Stimulated activated CD4-positive, alpha-beta T cell treated with anti-CD3 and anti-CD28 coated beads, Interleukin-1b, Interleukin-23, amount 100 ng/mL, for 48 hours (primary cell): ENCODE measurements at places on chromosomes 16 and 17.

DNA sequence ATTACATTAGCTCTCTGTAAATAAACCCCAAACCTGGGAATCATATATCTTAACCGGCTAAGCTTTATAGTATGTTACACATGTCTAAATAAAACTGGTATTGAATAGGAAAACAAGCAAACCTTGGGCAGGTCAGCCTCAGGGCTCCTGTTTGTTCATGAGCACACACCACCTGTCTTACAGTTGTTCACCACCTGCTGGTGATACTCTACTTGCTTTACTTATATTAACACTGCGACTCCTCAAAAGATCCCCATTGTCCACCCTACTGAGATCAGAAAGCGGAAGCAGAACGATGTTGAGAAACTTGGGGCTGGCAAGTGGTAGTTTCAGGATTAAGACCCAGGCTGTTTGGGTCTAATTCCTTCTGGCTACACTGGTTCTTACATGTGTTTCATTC, 16.4 kb downstream of the CDH13 start:
- DNase-seq = no peak

DNA sequence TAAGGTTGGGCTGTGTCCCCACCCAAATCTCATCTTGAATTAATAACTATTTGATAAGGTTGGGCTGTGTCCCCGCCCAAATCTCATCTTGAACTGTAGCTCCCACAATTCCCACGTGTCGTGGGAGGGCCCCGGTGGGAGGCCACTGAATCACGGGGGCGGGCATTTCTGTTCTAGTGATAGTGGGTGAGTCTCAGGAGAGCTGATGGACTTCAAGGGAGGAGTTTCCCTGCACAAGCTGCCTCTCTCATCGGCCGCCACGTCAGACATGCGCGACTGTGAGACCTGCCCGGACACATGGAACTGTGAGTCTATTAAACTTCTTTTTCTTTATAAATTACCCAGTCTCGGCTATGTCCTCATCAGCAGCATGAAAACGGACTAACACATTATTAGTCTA, 44.9 kb upstream of the METRNL start:
- DNase-seq = no peak

DNA sequence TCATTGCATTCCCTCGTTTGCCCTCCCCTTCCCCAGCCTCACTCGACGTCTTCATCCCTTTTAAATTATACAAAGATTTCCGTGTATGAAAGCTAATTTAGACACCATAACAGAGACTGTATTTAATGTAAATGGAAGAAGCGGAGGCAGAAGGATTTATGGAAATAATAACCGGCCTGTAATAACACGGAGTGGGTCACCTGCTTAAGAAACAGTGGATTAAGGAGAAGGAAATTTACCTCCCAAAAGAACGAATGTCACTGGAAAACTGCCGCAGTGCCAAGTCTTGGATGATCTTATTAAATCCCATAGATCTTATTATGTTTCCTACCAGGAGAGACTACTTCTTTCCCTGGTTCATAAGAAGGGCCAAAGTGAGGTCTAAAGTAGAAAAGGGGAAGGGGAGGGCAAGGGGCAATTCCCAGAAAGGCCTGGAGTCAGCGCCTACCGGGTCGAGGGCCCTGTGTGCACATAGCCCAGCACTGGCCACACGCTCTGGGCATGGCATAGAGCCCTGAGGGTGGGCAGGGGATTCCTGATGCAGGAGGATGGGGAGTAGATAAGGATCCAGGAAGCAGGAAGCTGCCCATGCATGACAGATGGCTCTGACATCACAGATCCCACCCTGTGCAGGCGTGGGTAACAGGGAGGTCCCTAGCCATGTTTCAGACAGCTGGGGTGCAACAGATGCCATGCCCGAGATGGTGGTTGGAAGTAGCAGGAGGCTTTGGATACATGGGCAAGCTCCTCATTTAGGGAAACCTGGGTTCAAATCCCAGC, 56.2 kb upstream of the RPL38 start:
- no peak for DNase-seq

- no peak for DNase-seq
These were observed 24.2 kb upstream of the CHMP6 start for GRCh38 chr17:80967404-80967872.

DNA sequence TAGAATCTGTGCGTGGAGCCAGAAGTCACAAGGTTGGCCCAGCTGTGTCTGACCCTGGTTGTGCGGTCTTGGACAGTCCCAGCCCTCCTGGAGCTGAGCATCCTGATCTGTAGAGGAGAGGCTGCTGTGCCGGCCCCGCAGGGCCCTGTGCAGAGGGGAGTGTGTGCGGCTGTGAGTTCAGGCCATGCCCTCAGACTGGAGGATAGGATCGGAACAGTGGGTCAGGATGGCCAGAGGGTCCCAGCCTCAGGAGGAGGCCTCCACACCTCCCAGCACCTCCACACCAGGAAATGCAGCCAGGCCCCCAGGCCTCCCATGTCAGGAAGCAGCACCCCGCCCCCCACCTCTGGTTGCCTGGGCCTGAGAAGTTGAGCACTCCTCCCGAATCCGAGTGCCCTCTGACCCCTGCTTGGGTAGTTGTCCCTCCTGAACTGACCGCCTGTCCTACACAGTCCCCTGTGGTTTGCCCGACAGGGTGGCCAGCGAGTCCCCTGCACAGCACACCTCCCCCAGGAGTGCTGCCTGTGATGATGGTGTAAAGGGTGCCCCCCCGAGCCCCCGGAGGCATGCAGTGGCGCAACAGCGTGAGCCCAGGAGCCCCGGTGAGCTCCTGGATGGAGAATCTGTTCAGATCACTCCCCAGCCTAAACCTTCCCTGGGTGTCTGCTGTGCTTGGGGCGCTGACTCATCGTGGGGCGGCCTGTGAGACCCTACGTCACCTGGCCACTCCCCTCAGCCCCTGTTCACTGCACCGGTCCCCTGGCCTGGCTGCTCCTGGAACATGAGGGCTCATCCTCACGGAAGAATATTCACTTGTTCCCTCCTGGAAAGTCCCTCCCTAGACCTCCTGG, 285.2 kb downstream of the SEC14L1 start:
- DNase-seq = no peak

- DNase-seq = no peak
These were observed 64.5 kb upstream of the CIBAR2 start for GRCh38 chr16:85176541-85177447.

- peak; percentile 85 for DNase-seq
These were observed 20.1 kb upstream of the KRT19 start for GRCh38 chr17:41547921-41548843.

DNA sequence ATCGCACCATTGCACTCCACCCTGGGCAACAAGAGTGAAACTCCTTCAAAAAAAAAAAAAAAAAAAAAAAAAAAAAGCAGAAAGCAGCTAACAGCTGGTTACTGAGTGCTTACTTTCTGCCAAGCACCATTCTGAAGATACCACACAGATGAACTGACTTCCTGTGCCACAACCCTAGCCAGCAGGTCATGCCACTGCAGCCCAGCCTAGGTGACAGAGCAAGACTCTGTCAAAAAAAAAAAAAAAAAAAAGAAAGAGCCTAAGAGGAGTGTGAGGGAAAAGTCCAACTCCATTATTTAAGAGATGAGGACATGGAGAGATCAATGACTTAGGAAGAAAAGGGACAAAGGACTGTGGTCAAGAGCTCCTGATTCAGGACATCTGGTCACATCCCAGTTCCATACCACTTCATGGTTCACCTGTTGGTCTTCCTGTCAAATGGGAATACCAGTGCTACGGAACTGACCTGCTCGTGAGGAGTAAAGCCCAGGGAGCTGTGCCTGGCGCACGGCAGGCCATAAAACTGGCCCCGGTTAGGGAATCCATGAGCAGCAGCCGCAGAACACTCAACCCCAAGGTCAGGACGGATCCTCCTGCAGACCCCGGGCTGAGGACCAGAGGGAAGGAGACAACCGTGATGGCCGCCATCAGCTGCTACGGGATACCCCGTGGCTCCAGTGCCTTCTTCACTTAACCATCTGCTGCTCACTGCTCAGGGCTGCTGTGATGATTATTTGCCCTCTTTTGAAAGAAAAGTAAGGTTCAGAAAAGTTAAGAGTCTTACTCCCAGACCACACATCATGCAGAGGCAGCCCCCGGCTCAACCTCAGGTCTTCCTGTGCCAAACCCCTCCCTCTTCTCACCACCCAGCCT, 950 bp downstream of the KLHDC4 start:
- DNase-seq = no peak

GRCh38 chr16:64153718-64154117, 968.1 kb downstream of the CDH11 start:
- no peak for DNase-seq

DNA sequence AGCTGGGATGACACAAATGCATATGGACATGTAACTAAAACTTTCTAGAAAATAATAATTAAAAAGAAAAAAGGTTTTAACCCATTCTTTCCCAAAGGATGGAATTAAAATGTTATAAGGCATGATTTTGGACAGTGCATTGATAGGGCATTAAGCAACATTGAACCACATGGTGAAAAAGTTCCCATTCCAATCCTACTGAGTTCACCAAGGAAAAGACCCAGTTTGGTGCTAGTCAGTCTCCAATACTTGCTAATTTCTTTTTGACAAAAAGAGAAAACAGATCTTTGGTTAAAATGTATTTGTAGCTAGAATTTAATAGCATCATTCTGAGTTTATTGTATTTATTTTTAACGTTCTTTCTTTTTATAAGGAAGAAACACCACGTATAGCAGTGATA, 28.1 kb downstream of the EMP2 start:
- no peak for DNase-seq

- DNase-seq = no peak
These were observed 5.4 kb downstream of the NFATC3 start for GRCh38 chr16:68090533-68090932.

- peak; percentile 19 for DNase-seq
These were observed 827 bp upstream of the UBALD1 start for GRCh38 chr16:4615384-4616046.

GRCh38 chr17:2899906-2900305, 103.7 kb downstream of the RAP1GAP2 start:
- no peak for DNase-seq

- peak; percentile 35 for DNase-seq
These were observed 114.8 kb upstream of the NOL11 start for GRCh38 chr17:67602974-67603373.

DNA sequence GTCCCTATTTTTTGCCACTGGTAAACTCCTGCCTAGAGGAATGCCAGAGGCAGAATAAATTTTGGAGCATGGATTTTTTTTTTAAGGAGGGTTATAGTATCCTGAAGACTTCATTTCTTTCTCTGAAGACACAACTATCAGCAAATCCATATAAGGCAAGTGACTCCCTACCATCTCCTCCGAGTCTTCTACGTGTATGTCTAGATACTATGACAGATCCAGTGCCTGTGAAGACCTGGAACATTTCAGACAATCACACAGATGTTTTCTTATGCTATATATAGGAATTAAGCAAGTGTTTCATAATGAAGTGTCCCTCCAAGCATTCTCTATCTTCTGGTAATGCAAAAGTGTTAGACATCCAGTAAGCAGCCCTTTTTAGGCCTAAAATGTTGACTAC, 255.5 kb upstream of the TBX2 start:
- no peak for DNase-seq

GRCh38 chr16:85492295-85492864, 120.7 kb upstream of the GSE1 start:
- DNase-seq = no peak
